ENCODE measurements at places on chromosomes 3 and 15. TPM values are rescaled to one million over a fixed set of nuclear protein-coding genes. Genes with fewer than 3 reads are reported as not detected.

Gene CADPS
- 0.14 TPM for total RNA-seq

Gene SLC12A8
- total RNA-seq = 16.1 TPM

Gene SLC9A9
- total RNA-seq = 8.9 TPM

Gene LRRC34
- total RNA-seq = 0.43 TPM

Gene BHLHE40
- 48.9 TPM for total RNA-seq

Measured in nasal cavity respiratory epithelium epithelial cell of viscerocranial mucosa (primary cell).